ENCODE measurements at places on chromosomes 5 and 9.

- peak overlapping the region; percentile 97 for H3K27ac ChIP-seq
- peaks cover 62% of the 10 kb centered on the region for H3K4me1 ChIP-seq
- peak overlapping the region; percentile 83 for H3K4me3 ChIP-seq
- no peak for DNase-seq
Observed at GRCh38 chr5:16502866-16503265, 37.3 kb upstream of the ZNF622 start.

DNA sequence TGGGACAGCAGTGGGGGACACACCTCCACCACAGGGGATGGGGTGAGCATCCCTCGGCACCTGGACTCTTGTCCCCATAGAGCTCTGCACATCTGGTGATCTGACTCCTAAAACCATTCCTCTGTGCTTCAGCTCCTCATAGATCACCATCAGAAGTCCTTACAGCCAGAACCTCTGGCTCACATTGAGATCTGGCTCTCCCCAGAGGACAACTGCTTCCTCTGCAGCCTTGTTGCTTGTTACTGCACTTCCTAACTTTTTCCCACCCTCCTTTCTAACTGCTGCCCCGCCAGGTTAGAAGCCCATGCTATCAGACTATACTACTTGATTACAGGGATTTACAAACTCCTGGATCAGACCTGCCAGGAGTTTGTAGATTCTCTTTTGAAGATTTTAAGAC lies 64.5 kb downstream of the ARSB start:
- no peaks in the 10 kb centered on the region for H3K36me3 ChIP-seq
- H3K4me3 ChIP-seq: no peak overlapping the region
- H3K27me3 ChIP-seq: no peaks in the 10 kb centered on the region
- no peak overlapping the region for H3K27ac ChIP-seq

- H3K27ac ChIP-seq: no peak overlapping the region
- no peaks in the 10 kb centered on the region for H3K36me3 ChIP-seq
- H3K4me3 ChIP-seq: no peak overlapping the region
Observed at GRCh38 chr9:32516241-32516640, 9.8 kb downstream of the RIGI start.

DNA sequence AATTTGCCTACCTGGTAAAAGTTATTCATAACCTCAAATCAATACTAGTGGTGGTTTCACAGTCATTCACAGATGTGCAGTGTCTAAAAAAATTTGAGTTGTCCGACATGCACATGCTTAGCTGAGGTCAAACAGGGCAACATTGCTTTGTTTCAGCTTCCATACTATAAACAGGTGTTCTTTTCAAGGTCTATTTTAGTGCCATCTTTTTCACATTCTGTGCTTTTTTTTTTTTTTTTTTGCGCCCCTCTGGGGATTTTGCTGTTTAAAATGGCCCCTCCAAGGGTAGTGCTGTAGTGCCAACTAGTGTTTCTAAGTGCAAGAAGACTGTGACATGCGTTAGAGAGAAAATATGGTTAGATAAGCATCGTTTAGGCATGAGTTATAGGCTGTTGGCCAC lies 14.5 kb downstream of the PHAX start:
- H3K4me1 ChIP-seq: no peaks in the 10 kb centered on the region
- DNase-seq: no peak
- no peak overlapping the region for H3K27ac ChIP-seq
- H3K36me3 ChIP-seq: peaks cover 42% of the 10 kb centered on the region
- no peak overlapping the region for H3K4me3 ChIP-seq

DNA sequence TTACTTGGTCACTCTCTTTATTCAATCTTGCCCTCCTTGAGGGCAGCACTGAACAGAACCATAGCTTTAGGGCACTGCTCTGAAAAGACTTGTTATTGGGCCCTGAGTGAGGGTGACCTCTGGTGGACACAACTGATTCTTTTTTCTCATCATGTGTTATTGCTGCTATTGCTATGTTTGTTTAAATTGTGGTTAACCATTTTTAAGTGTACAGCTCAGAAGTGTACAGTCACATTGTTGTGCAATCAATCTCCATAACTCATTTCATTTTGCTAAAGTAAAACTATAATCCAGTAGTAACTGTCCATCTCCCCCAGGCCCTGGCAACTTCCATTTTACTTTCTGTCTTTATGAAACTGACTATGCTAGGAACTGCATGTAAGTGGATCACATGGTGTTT lies 351.1 kb upstream of the RIOK2 start:
- DNase-seq: no peak
- no peak overlapping the region for H3K27ac ChIP-seq
- H3K27me3 ChIP-seq: no peaks in the 10 kb centered on the region
- H3K36me3 ChIP-seq: no peaks in the 10 kb centered on the region
- no peaks in the 10 kb centered on the region for H3K4me1 ChIP-seq
- no peak overlapping the region for H3K4me3 ChIP-seq

DNA sequence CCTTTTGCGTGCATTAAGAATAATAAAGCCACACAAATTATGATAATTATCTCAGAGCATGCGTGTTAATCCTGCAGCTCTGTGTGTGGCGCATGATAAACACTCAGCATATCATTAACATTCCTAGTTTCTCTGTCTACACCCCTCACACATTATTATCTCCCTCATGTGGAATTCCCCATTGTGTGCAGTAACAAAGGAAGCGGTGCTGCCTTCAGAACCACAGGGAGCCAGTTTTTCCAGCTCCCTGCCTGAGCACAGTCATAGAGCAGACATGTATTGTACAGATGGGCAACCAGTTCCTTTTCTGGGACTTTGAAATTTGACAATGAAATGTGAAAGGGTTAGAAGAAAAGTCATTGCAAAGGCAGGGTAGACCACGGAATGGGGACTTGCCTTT lies 1365.5 kb upstream of the CDH9 start:
- no peaks in the 10 kb centered on the region for H3K36me3 ChIP-seq
- no peak for DNase-seq
- H3K4me1 ChIP-seq: no peaks in the 10 kb centered on the region
- no peak overlapping the region for H3K27ac ChIP-seq
- no peaks in the 10 kb centered on the region for H3K27me3 ChIP-seq

GRCh38 chr9:131234799-131235479 lies 41.4 kb downstream of the FAM78A start:
- no peaks in the 10 kb centered on the region for H3K36me3 ChIP-seq
- peaks cover 17% of the 10 kb centered on the region for H3K4me1 ChIP-seq
- DNase-seq: no peak
- peak overlapping the region; percentile 5 for H3K27ac ChIP-seq

- no peak overlapping the region for H3K4me3 ChIP-seq
- no peak for DNase-seq
- H3K27me3 ChIP-seq: no peaks in the 10 kb centered on the region
- H3K36me3 ChIP-seq: no peaks in the 10 kb centered on the region
Observed at GRCh38 chr5:167835146-167835545, 456.3 kb upstream of the WWC1 start.

GRCh38 chr5:95895771-95896170 lies 65.9 kb downstream of the ELL2 start:
- no peak overlapping the region for H3K27ac ChIP-seq
- H3K4me1 ChIP-seq: peaks cover 5% of the 10 kb centered on the region
- H3K4me3 ChIP-seq: no peak overlapping the region
- DNase-seq: no peak
- H3K27me3 ChIP-seq: no peaks in the 10 kb centered on the region
- peaks cover 90% of the 10 kb centered on the region for H3K36me3 ChIP-seq

GRCh38 chr9:130962418-130963316 lies 23.6 kb upstream of the FIBCD1 start:
- no peaks in the 10 kb centered on the region for H3K36me3 ChIP-seq
- H3K27me3 ChIP-seq: peaks cover 3% of the 10 kb centered on the region
- no peak overlapping the region for H3K4me3 ChIP-seq
- DNase-seq: no peak
- H3K27ac ChIP-seq: no peak overlapping the region

DNA sequence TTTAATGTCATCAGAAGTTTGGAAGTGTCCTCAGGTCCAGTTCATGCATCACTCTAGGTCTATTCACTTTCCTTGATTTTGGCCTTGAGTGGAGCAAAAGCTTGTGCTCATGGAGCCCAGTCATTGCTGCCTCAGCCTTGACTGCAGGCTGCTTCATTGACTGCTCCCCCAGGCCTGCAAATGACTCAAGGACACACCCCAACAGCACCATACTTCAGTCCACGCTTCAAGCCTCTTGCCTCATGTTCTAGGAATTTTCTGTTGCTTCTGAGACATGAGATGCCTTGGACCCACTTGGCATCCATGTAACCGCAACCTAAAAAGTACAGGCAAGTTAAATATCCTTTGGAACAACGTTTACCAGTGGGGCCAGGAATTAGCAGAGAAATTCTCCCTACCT lies 193.7 kb downstream of the PIK3R1 start:
- no peaks in the 10 kb centered on the region for H3K27me3 ChIP-seq
- DNase-seq: no peak
- no peak overlapping the region for H3K27ac ChIP-seq
- H3K36me3 ChIP-seq: no peaks in the 10 kb centered on the region
- H3K4me1 ChIP-seq: no peaks in the 10 kb centered on the region
- H3K4me3 ChIP-seq: no peak overlapping the region

Measured in gastrocnemius medialis (tissue), 4 donors.